ENCODE measurements at places on chromosomes 13 and 19.

GRCh38 chr13:98937911-98938381 is 39.9 kb downstream of the DOCK9 start:
- DNase-seq: no peak

- no peak for DNase-seq
These were observed 63.0 kb downstream of the TBC1D4 start for GRCh38 chr13:75418997-75419396.

- DNase-seq: no peak
These were observed 105.9 kb downstream of the AKAP11 start for GRCh38 chr13:42377640-42378382.

GRCh38 chr13:23980160-23980551 is 82.9 kb upstream of the C1QTNF9B start:
- DNase-seq: peak; percentile 66

DNA sequence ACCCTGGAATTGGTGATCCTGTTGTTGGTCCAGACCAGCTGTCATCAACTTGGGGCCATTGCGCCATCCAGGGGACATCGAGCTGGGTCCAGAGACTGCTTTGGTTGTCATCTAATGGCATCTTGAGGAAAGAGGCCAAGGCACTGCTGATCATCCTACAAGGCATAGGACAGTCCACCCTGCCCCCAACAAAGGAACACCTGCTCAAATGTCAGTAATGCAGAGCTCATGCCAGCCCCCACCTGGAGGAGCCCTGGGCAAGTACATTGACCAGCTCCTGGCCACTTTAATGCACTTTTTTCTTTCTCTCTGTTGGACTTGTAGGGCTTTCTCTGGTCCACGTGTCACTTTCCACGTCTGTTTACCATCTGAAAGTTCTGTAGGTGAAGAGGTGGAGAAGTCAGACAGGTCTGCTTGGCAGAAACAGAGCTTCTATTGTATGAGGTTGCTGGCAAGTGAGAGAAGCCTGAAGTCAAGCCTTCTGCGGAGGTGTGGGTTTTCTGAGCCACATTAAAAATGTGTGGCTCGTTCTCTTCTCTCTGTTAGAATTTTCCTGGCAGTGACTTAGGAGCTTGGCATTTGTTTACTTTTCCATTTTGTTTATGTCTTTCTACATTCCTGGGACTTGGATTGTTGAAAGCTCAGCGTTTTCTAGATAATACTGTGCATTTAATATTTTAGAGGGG is 124.0 kb upstream of the RNF113B start:
- no peak for DNase-seq

DNA sequence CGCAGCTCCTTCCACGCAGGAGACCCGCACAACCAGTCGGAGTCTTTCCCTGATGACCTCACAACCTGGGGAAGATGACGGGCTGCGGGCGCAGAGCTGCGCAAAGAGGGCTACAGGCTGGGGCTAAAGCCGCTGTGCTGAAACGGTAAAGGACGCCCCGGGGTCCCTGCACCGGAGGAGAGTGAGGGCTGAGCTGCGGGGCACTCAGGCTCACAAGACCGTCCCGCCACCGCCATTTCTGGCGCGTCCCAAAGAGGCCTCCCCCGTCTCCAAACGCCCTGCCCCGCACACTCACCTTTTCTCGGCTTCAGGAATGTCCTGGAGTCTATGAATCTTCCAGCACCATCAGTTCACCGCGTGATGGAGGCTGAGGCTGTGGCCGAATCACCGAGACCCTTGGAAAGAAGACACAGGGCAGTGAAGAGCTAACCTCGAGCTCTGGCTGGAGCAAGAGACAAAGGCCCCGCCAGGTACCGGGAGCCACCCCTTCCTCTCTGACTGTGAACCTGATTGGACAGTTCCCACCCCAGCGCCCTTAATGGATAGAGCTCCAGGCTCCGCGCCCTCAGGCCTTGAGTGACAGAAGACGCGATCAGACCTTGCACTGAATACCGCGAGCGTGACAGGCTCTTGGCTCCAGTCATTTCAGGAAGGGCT is 41.8 kb upstream of the ZNF429 start:
- DNase-seq: no peak

All from COR-L47 (cell line).